NCI-H2081 (cell line): ENCODE measurements at places on chromosomes 12 and 14.

DNA sequence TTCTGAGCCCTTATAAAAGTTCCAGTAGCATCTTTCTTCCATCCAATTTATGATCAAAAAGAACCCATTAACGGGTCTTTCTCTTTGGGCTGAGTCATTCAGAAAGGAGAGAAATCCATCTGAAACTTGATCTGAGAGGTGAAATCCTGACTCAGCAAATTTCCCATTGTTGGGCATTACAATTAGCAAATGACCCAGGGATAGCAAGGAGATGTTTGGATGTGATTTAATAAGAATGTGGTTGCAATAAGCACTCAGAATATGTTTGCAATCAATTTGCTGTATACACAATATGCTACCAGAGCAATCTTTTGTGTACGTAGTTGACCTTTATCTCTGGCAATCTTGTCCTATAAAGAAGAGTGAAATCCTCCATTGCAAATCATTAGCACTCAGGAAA lies 122.7 kb downstream of the CCDC60 start:
- no peak for DNase-seq

- no peak for DNase-seq
These were observed 56.1 kb upstream of the TCL1A start for GRCh38 chr14:95769976-95770375.

DNA sequence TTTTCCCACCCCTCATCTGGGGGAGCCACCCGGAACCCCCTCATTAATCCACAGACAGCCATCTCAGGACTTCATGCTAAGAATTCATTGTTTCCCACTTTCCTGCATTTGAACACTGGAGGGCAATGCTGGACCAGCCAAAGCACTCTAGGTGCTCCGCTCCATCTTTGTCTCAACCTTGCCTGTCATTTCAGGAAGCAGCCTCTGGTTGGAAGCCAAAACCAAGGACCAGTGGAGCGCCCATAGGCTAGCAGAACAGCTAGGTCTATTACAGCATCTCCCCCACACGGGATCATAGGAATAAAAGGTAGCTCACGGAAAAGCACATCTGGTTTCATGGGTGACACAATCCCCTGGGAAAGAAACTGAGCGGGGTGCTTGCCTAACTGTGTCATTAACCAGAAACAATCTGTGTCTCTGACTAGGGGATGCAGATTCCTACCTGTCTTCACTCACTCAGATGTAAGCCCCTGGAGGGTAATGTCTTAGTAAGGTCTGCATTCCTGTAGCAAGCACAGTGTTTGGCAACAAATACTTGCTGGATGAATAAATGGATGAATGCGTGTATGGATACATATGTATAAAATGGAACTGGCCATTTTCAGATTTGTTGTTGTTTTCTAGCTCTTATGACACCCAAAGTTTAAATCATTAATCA lies 197.0 kb downstream of the DAD1 start:
- DNase-seq = no peak

- no peak for DNase-seq
These were observed 19.6 kb downstream of the CMKLR1 start for GRCh38 chr12:108319277-108320234.
